ENCODE measurements at places on chromosomes 4 and X.

DNA sequence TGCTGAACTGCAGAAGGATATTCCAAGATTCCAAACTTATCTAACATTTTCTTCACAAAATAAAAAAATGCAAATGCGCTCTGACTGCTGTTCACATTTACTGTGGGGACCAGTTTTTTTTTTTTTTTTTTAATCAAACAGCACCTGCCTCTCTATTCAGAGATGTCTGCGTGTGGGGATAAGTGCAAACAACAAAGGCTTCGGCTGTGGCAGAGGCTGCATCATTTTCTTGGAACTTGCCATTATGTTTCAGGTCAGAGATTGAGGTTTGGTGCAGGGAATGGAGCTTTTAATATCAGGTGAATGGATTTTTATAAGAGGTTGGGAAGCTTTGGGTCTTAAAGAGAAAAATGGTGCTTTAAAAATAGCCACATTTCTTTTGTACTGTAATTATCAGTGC, 78.2 kb upstream of the TET2 start:
- DNase-seq: no peak

DNA sequence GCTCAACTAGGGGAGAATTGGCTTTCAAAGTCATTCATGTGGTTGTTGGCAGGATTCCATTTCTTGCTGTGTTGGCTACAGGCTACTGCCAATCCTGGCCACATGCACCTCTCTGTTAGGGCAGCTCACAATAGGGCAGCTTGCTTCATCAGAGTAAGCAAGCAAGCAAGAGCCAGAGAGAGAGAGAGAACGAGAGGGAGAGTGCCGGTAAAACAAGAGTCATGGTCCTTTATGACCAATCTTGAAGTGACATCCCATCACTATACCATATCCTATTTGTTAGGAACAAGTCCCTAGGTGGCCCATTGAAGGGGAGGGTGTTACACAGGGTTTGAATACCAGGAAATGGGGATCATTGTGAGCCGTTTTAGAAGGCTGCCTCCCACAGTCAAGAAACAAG, 33.0 kb upstream of the TLR2 start:
- no peak for DNase-seq

GRCh38 chr4:163603257-163603656, 108.8 kb downstream of the TMA16 start:
- DNase-seq: no peak

DNA sequence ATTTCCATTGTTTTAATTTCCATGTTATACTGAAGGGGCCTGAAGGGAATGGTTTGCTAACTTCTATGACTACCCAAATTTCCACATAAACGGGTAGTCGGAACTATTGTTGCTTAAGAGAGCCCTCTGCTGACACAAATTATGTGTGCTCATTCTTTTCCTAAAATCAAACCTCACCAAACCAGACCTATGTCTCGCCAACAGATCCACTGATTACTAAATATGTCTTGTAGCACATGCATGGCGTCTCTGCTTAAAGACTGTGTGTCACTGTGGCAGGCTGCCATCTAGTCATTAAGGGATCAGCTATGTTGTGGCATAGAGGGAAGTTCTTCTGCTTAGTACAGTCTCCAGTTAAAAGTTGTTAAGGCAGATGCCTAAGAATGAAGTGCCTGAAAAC, 25.1 kb downstream of the PIR start:
- DNase-seq: peak; percentile 0

Data from CD4-positive, alpha-beta T cell treated with Interleukin-21 for 1 hour (primary cell).